D721Med (cell line): ENCODE measurements at places on chromosomes 7 and 10.

GRCh38 chr7:126685018-126685573 is 567.6 kb downstream of the GRM8 start:
- no peak for DNase-seq

DNA sequence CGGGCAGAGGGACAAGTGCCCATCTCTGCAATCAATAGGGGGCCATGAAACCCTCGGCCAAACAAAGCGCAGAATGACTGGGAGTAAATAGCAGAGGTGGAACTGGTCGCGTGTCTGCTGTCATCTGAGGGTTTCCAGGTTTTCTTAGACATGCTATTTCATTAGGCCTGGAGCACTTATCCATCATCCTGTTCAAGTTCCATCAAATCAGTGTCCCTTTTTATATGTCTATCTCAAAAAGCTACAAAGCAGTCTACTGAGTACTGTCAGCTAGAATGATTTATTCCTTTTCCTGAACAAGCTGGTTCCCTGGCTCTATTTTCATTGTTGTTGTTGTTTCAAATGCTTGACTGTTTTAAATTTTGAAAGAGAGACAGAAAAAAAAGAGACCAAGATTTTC is 590.5 kb downstream of the PARD3 start:
- no peak for DNase-seq

DNA sequence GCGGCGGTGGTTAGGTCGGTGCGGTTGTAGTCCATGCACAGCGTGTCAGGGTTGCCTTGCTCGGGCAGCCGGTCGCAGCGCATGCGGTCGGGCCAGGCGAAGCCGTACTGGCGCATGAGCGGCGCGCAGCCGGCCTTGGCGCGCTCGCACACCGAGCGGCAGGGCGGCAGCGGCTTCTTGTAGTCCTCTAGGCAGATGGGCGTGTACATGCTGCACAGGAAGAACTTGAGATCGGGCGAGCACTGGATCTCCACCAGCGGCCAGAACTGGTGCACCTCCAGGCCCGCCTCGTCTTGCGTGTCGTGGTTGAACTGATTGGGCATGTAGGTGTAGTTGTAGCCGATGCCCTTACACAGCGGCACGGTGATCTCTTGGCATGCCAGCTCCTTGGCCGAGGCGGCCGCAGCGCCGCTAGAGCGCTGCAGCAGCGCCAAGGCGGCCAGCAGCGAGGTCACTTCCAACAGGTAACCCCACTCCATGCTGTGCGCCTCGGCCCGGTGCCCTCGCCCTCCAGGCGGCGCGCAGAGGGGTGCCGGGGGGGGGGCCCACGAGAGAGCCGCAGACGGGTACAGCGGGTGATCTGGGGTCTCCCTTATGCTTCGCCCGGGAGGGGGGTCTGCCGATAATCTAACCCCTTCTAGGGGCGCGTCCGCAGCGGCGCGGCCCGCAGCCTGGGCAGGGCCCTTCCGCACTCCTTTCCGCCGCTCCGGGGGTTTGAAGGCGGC is 983 bp downstream of the FZD8 start:
- no peak for DNase-seq

- no peak for DNase-seq
Measured at GRCh38 chr10:82396886-82397285, 521.9 kb downstream of the NRG3 start.

DNA sequence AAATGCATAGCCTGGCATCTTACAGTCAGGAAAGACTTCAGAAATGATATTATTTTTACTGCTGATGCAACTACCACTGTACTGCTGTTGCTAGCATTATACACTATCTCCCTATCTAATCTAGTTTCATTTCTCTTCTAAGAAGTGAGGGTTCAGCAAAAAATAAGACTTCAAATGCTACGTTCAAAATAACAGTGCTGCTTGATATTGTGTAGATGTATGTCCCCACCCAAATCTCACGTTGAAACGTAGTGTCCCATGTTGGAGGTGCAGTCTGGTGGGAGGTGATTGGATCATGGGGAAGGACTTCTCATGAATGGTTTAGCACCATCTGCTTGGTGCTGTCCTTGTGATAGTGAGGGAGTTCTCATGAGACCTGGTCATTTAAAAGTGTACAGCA is 129.4 kb downstream of the ANK3 start:
- no peak for DNase-seq
